Nasal cavity respiratory epithelium epithelial cell of viscerocranial mucosa (primary cell): ENCODE measurements at places on chromosomes 3 and 15. TPM values are rescaled to one million over a fixed set of nuclear protein-coding genes. Genes with fewer than 3 reads are reported as not detected.

The TBC1D2B gene
- total RNA-seq, result 13.3 and 43.2 TPM in 2 replicates

The TRPM1 gene
- total RNA-seq, result under 0.01 and 0.68 TPM in 2 replicates

The RTP3 gene
- total RNA-seq, result not detected in 2 replicates

The BNC1 gene
- total RNA-seq, result 61.2 and 91.9 TPM in 2 replicates

The LRIG1 gene
- 23.6 and 30.4 TPM in 2 replicates for total RNA-seq

The RHOV gene
- 6.2 and 37.3 TPM in 2 replicates for total RNA-seq

The IQGAP1 gene
- 315 and 505 TPM in 2 replicates for total RNA-seq

The OGG1 gene
- 16.0 and 27.0 TPM in 2 replicates for total RNA-seq

The RASL12 gene
- not detected in 2 replicates for total RNA-seq

The GPX1 gene
- total RNA-seq, result 266 and 358 TPM in 2 replicates

The CKMT1B gene
- 17.8 and 69.5 TPM in 2 replicates for total RNA-seq

The CLK3 gene
- total RNA-seq, result 49.2 and 55.3 TPM in 2 replicates

The LRRIQ4 gene
- not detected in 2 replicates for total RNA-seq

The IL20RB gene
- total RNA-seq, result 164 and 183 TPM in 2 replicates

The GNB4 gene
- total RNA-seq, result 19.9 and 20.8 TPM in 2 replicates

The ONECUT1 gene
- total RNA-seq, result not detected in 2 replicates

The FRMD4B gene
- 52.8 and 70.1 TPM in 2 replicates for total RNA-seq

The TF gene
- total RNA-seq, result 0.21 and 0.34 TPM in 2 replicates

The ITIH4 gene
- 0.34 and 2.5 TPM in 2 replicates for total RNA-seq

The TRIM42 gene
- not detected in 2 replicates for total RNA-seq

The CIDEC gene
- not detected in 2 replicates for total RNA-seq

The EAF2 gene
- total RNA-seq, result 4.2 and 6.2 TPM in 2 replicates

The ZDHHC23 gene
- total RNA-seq, result 1.7 and 2.4 TPM in 2 replicates

The SLC27A2 gene
- total RNA-seq, result 2.1 and 10.9 TPM in 2 replicates

The PROK2 gene
- total RNA-seq, result not detected in 2 replicates

The TMOD2 gene
- total RNA-seq, result 2.7 and 9.3 TPM in 2 replicates

The INSYN1 gene
- 1.5 and 1.7 TPM in 2 replicates for total RNA-seq

The DPPA2 gene
- total RNA-seq, result not detected in 2 replicates
